Hepatocyte (in vitro differentiated cells): ENCODE measurements at places on chromosomes 13 and 19.

- no peak for DNase-seq
Measured at GRCh38 chr13:63107179-63107943, 1691.7 kb upstream of the PCDH20 start.

- DNase-seq, result no peak
Measured at GRCh38 chr19:13146763-13147563, 3.2 kb downstream of the STX10 start.

- DNase-seq, result no peak
Measured at GRCh38 chr13:32316028-32316339, 676 bp downstream of the BRCA2 start.

- DNase-seq, result peak; percentile 85
Measured at GRCh38 chr19:42191855-42192254, 25.6 kb downstream of the DEDD2 start.

GRCh38 chr19:11797491-11797890 is 832 bp upstream of the ZNF491 start:
- DNase-seq, result peak; percentile 95

DNA sequence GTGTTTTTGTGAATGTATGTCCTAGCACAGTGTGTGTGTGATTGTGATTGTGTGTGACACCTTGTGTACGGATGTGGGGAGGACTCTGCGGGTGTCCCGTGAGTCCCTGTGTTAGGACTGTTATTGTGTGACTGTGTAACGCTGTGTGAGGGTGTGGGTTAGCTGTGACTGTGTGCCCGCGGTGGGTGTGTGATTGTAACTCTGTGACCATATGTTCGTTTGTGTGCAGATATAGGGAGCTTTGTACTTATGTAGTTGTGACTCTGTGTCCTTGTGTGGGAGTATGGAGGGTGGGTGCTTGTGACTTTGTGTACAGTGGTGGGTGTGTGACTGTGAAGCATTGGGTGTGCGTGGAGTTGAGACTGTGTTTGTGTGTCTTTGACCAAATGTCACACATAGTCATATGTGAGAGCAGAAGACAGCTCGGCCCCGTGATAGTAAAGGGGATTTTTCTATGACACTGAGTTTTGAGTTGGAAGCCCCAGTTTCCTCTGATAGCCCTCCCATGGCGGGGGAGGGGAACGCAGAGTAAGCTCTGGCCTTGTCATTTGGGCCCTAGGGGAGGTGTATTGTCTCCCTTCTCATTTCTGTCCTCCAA is 949 bp upstream of the ZNF260 start:
- peak; percentile 39 for DNase-seq

DNA sequence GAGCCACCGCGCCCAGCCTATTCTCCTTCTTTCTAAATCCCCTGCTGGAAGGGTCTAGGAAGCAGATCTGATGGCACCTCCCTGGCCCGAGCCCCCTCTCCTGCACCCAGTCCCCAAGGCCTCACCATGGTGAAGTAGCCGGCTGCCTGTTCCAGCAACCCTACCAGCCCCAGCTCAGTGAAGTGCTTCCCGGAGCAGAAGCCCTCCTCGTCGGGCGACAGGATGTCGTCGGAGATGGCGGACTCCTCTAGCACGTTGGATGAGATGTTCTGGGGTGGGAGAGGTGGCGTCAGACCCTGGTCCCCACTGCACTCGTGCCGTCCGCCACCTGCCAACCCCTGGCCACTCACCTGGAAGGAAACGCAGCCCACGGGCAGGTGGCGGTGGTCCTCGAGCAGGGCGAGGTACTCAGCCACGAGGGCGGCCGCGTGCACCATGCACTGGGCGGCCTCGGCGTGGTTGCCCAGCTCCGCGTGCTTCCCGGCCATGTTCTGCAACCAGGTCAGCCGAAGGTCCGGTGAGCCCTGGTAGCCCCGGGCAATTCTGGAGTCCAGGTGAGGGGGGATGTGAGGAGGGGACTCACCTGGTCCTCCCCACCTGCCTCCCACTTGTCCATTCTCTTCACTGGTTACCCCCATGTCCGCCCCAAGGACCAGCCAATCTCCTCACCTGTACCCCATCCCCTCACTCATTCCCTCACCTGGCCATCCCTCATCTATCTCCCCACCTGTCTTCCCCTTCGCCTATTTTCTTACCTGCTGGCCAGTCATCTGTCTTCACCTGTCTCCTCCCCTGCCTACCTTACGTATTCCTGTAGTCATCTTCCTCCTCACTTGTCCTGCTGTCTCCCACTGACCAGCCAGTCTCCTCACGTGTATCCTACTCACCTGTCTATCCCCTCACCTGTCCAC is 11.5 kb upstream of the KANK2 start:
- no peak for DNase-seq

- DNase-seq, result no peak
Measured at GRCh38 chr19:48874303-48875135, 2.3 kb downstream of the PPP1R15A start.

DNA sequence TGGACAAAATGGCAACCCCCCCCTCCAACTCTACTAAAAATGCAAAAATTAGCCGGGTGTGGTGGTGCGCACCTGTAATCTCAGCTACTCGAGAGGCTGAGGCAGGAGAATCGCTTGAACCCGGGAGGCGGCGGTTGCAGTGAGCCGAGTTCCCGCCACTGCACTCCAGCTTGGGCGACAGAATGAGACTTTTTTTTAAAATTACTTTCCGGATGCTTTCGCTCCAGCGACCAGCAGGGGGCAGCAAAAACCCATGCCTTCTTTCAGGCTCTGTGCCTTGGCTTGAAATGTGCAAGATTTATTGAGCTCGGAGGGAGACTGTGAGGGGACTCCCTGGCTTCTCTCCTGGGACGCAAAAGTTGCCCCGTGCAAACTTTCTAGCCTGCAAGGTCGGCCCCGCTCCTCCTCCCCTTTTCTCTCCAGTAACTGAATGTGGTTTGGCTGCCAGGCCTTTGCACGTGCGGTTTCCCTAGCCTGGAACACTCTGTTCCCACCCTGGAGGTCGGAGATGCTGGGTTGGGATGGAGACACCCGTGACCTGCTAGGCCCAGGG is 61.4 kb upstream of the NFIC start:
- peak; percentile 77 for DNase-seq

GRCh38 chr19:41701401-41702075 is 6.9 kb upstream of the CEACAM5 start:
- no peak for DNase-seq
